ENCODE measurements at places on chromosomes 6 and 20.

- DNase-seq: no peak
Measured at GRCh38 chr6:170124150-170124549, 166.7 kb downstream of the DLL1 start.

DNA sequence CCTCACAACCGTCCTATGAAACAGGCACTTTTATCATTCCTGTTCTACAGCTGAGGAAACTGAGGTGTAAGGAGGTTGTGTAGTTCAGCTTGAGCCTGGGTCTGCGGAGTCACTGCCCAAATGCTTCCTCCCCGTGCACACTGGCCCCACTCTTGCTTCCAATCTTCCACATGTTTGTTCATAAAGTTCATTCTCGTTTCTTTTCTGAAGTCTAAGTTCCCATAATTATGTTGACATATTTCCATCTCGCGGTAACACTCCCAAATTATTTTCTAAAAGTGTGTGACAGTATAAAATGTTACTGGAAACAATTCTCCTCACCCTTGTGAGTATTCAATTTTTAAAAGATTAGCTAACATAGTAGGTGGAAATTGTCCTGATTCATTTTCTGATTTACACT lies 106.9 kb downstream of the SLC22A3 start:
- no peak for DNase-seq

GRCh38 chr20:39607141-39607540 lies 645.0 kb downstream of the DHX35 start:
- DNase-seq: no peak

GRCh38 chr20:50649590-50649989 lies 41.8 kb downstream of the RIPOR3 start:
- no peak for DNase-seq

- DNase-seq: no peak
Measured at GRCh38 chr6:120405947-120406346, 928.3 kb downstream of the TBC1D32 start.

Data from stimulated activated CD4-positive, alpha-beta T cell treated with anti-CD3 and anti-CD28 coated beads, Interleukin-1b, Interleukin-23, amount 100 ng/mL, for 1 hour (primary cell).